ENCODE measurements at places on chromosomes 1 and 21. TPM values are rescaled to one million over a fixed set of nuclear protein-coding genes. Genes with fewer than 3 reads are reported as not detected.

OLFM3 gene
- total RNA-seq, result not detected

- DNase-seq, result no peak
Observed at GRCh38 chr21:22728091-22728490, 1729.9 kb downstream of the NCAM2 start.

RHEX gene
- total RNA-seq, result not detected

GSTM4 gene
- total RNA-seq, result 1.5 TPM

DNA sequence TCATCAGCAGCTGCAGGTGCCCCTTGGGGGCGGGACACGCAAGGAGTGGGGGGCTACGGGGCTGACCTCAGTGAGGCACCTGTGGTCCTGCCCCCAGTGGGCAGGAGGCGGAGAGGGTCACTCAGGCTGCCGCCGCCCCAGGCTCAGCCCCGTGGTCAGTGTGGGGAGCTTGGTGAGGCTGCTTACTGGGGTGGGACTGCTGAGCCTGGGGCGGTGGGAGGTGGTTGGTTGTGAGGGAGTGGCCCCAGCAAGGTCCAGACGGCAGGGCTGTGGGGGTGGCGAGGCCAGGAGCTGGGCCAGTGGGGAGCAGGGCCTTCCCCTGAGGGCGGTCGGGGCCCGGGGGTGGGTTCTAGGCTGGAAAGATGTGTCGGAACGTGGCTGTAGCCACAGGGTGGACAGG, 14.3 kb downstream of the PFKL start:
- no peak for DNase-seq

OR2AK2 gene
- total RNA-seq, result not detected

DNA sequence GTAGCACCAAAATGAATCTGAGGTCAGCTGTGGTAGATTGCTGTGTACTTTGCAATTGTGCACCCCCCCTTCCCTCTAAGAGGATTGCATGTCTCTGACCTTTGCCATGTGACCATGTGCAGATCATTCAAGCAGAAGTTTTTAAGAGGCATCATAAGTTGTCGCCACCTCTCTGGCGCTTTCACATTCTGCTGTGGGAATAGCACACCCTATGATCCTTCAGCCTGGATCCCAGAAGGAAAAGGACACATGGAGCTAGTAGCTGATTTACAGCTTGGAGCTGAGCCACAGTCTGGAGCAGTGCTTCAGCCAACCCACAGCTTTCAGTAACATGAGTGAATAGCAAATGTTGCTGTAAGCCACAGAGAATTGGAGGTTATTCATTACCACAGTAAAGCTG, 158.5 kb downstream of the TSEN15 start:
- no peak for DNase-seq

DNA sequence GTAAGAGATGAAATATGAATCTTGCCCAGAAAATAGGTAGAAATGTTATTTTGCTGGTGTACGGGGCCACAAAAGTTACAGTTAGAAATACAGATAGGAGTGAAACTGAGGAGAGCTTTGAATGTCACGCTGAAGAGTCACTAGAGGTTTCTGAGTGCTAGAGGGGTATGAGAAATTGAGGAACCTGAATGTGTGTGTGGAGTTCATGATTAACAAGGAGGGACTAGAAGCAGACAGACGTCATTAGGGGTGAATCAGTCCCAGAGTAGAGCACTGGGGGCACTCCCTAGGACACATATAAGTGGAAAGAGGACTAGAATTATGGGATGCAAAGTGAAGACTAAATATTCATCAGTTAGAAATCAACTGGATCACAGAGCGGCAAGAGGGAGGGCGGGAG, 188.9 kb upstream of the MAP1LC3C start:
- no peak for DNase-seq

GRCh38 chr1:58238846-58239245, 307.7 kb downstream of the OMA1 start:
- DNase-seq, result no peak

ITGB2 gene
- 0.05 TPM for total RNA-seq

- no peak for DNase-seq
Observed at GRCh38 chr1:66335125-66335524, 198.8 kb upstream of the SGIP1 start.

PGLYRP4 gene
- total RNA-seq, result not detected

GRCh38 chr1:30613188-30613587, 110.2 kb downstream of the MATN1 start:
- no peak for DNase-seq

FCGR3B gene
- total RNA-seq, result not detected
